ENCODE measurements at places on chromosomes 3 and 15. TPM values are rescaled to one million over a fixed set of nuclear protein-coding genes. Genes with fewer than 3 reads are reported as not detected.

GRCh38 chr3:168029705-168030104, 66.0 kb downstream of the GOLIM4 start:
- H3K27ac ChIP-seq = no peak overlapping the region
- no peaks in the 10 kb centered on the region for H3K4me1 ChIP-seq
- no peaks in the 10 kb centered on the region for H3K27me3 ChIP-seq
- H3K36me3 ChIP-seq = peaks cover 28% of the 10 kb centered on the region
- no peak for DNase-seq

GRCh38 chr3:180934638-180935037, 22.2 kb downstream of the FXR1 start:
- H3K27ac ChIP-seq = no peak overlapping the region
- peaks cover 5% of the 10 kb centered on the region for H3K4me1 ChIP-seq
- no peak for DNase-seq
- peaks cover 15% of the 10 kb centered on the region for H3K36me3 ChIP-seq
- no peaks in the 10 kb centered on the region for H3K27me3 ChIP-seq
- H3K4me3 ChIP-seq = no peak overlapping the region

The PAQR9 gene
- 2.5 TPM for total RNA-seq

The TRMT10C gene
- total RNA-seq = 24.4 TPM

The PIK3R4 gene
- total RNA-seq = 29.3 TPM

The LYZL4 gene
- not detected for total RNA-seq
